ENCODE measurements at places on chromosomes 3 and 15.

DNA sequence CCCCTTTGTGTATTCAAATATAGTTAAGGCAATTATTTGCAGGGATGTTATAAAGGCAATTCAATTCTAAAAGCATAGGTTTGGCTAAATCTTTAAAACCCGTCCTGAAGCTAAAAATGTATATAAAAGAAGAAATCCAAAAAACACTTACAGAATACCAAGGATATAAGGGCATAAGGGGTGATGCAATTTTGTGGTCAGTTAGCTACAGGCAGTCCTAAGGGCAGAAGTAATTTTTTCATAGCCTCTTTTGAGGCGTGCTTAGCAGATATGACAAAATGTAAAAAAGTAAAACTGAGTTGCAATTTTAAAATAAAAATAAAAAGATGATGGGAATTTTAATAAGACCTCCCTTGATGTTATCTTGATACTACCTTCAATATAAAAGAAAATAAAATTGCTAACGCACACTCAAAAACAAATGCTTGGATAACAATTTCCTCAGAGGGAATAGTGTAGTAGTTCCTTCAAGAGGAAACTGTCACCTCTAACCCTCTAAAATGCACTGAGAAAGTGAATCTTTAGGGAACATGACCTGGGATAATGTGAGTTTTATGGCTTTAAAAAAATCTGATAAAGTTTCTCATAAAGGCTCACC is 104.2 kb downstream of the MYH15 start:
- peak; percentile 71 for DNase-seq

GRCh38 chr15:41429003-41429890 is 12.4 kb downstream of the RTF1 start:
- no peak for DNase-seq

DNA sequence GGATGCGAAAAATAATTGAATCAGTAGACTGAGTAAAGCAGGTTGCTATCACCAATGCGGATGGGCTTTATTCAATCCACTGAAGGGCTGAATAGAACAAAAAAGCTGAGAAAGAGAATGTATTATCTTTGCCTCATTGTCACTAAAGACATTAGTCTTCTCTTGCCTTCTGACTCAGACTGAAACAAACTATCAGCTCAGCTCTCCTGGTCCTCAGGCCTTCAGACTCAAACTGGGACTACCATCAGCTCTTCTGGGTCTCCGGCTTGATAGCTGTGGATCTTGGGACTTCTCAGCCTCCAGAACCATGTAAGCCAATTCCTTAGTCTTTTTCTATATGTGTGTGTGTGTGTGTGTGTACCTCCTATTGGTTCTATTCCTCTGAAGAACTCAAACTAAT is 12.6 kb downstream of the IFT57 start:
- DNase-seq: no peak

DNA sequence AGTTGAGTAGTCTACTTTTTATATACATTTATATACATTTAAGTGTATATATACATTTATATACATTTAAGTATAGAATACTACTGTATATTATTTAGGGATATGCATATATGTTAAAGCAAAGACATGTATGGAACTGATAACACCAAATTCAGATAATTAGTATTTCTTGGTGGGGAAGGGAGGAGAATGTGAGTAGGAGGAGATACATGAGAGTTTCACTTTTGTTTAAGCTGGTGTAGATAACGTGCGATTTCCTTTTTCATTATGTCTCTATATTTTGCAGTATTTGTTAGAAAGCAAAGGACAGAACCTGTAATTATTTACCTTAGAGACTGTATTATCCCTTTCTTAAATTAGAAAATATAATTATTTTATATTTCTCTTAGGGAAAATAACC is 16.6 kb upstream of the NIT2 start:
- no peak for DNase-seq

- DNase-seq: peak; percentile 90
Observed at GRCh38 chr3:122977746-122978466, 49.7 kb downstream of the SEMA5B start.

DNA sequence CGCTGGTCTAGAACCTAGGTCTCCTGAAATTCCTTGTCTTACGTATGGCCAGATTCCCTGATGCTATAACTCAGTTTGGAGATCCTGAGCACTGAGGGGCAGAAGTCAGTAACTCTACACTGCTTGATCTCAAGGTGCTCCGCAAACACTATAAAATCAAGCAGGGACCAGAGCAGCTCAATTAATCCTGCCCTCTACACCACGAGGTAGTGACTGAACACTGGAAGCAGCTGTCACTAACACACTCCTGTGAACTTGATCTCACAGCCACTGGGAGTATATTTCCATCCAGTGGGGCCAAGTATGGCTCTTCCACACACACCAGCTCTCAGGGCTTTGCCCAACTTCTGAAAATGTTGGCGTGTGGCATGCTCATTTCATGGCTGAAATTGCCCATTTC is 51.0 kb downstream of the EDEM1 start:
- peak; percentile 40 for DNase-seq

DNA sequence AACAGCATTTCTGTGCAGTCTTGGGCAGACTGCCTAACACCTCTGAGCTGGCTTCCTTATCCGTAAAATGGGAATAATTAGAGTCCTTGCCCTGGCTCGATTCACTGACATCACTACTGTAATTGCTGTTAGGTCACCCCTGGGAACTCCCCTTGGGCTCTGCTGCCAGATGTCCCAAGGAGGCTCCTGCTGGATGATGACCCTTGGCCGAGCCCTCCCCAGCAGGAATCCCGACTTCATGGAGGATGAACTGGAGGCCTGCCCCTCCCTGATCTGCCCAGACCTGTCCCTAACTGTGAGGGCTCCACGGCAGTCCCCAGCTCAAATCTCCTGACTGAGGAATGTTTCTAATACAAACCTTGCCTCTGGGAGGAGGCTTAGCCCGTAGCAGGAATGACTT is 18.0 kb downstream of the ESYT3 start:
- DNase-seq: no peak

GRCh38 chr3:82157952-82158351 is 396.5 kb upstream of the GBE1 start:
- no peak for DNase-seq

GRCh38 chr3:41482134-41482533 is 282.8 kb downstream of the CTNNB1 start:
- DNase-seq: no peak

- DNase-seq: no peak
Observed at GRCh38 chr3:114400371-114400770, 106.5 kb downstream of the TIGIT start.
